ENCODE measurements at places on chromosomes 1 and 21.
A peak's percentile ranks its signal among the peaks of the same experiment; 100 is the strongest.

GRCh38 chr1:33005838-33006421, 30.8 kb downstream of the AK2 start:
- DNase-seq = no peak

DNA sequence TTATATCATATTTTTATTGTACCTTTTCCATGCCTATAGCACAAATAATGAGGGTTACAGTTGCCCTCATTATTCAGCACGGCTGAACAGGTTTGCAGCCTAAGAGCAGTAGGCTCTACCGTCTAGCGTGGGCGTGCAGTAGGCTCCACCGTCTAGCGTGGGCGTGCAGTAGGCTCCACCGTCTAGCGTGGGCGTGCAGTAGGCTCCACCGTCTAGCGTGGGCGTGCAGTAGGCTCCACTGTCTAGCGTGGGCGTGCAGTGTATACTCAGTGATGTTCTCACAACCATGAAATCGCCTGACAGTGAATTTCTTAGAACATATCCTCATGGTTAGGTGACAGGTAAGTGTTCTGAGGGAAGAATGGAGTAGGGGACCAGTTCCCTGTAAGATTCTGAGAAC, 84.9 kb downstream of the DYRK1A start:
- DNase-seq = no peak

- DNase-seq = peak; percentile 25
Observed at GRCh38 chr1:170494369-170494768, 37.6 kb upstream of the GORAB start.

GRCh38 chr1:91776068-91776794, 109.7 kb downstream of the TGFBR3 start:
- DNase-seq = no peak

DNA sequence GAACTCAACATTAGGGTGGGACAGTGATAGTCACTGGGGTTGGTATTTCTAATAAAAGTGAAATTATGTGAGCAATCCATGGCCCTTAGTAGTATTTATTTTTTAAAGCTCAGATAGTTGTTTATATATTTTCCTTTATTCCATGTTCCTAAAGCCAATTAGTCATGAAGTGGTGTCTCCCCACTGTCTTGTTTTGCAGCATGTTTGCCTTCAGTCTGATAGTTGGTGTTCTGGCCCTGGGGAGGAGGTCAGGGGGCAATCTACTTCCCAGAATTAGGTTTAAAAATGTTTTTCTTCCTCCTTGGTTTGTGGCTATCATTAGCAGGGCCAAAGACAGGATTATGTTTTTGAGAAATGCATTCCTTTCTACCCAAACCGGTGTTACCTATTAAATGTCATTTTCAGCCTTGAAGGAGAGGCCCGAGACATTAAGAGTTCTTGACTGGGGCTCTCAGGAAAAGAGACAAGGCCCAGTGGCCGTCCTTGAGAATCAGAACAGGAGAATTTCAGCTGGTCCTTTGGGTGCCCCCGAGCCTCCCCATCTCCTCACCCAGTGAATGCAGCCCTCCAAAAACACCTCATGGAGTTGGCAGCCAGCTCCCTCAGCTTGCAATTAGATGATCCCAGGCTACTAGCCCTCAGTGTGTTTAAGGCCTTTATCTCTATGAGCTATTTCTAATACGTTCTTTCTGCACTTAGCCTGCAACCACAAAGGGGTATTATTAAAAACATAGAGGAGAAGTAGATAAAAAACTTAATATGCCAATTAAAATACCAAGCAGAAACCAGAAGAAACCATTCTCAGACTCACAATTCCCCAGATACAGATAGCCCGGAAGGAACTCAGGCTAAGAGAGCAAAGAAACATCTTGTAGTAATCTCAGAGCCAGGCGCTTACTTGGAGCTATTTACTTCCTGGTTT, 71.3 kb upstream of the NGF start:
- DNase-seq = no peak

GRCh38 chr1:114353262-114353661, 157.7 kb downstream of the TRIM33 start:
- peak; percentile 88 for DNase-seq

GRCh38 chr1:234922987-234923386, 205.7 kb downstream of the TOMM20 start:
- DNase-seq = no peak

DNA sequence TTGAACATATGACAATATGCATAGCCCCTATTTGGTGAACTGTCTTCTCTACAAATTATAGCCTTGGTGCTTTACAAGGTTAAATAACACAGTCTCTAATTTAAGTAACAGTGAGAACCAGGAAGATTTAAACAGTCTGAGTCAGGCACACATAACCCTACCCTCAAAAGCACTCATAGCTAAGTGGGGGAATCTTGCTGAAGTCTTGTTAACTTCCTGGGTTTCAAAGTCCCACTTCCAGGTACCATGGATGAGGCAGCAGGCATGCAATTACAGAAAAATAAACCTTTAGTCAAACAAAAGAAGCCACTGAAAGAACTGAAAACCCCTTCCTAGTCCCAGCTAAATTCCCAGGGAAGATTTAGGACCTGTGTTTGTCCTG, 147.6 kb downstream of the PBX1 start:
- no peak for DNase-seq

DNA sequence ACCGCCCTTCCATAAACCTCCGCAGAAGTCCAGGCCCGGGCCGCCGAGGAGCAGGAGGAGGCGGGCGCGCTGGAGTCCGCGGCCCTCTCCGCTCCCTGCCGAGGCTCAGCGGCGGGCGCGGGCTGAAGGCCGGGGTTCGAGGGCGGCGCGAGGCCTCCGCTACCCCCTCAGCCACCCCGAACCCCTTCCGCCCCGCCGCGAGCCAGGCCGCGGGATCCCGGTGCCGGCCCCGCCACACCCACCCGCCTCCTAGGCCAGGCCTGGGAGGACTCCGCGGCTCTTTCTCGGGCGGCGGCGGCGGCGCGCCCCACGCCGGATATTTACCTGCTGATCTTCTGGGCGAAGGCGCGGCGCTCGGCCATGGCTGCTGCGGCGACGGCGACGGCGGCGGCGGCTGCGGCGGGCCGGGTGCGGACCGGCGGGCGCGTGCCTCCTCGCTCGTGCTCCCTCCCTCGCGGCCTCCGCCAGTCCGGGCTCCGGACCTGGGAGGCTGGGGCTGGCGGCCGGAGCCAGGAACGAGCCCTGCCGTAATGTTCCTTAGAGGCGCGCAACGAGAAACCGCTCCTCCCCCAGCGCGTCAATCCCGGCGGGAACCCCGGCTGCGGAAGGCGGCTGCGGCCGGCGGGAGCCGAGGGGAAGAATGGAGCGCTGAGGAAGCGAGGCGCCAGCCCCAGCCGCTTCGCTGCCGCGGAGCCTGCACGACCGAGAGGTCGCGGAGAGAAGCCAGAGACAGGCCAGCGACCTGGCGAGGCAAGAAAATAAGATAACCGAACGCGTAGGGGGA, at the start of gene DOCK7:
Gene DOCK7, minus strand, starts transcription at position 484 of the 784 bp plus-strand sequence. Its CDS starts 122 bp downstream, at position 362.
- DNase-seq = peak; percentile 53

DNA sequence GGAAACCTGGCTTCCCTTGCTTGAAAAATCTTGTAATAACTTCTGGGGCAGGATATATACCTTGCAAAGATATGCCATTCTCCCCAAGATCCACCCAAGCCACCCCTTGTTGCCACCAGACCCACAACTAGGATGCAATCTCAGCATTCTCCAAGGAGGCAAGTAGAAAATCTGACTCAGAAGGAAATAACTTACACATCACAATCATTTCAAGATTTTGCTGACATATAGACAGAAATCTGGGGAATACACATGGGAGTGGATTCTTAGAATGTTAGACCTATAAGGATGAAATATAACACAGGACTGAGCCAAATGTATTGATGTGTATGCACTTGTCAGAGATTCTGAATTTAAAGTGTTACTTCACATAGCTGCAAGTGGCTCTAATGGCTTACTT, 14.8 kb upstream of the ZDHHC18 start:
- DNase-seq = no peak

DNA sequence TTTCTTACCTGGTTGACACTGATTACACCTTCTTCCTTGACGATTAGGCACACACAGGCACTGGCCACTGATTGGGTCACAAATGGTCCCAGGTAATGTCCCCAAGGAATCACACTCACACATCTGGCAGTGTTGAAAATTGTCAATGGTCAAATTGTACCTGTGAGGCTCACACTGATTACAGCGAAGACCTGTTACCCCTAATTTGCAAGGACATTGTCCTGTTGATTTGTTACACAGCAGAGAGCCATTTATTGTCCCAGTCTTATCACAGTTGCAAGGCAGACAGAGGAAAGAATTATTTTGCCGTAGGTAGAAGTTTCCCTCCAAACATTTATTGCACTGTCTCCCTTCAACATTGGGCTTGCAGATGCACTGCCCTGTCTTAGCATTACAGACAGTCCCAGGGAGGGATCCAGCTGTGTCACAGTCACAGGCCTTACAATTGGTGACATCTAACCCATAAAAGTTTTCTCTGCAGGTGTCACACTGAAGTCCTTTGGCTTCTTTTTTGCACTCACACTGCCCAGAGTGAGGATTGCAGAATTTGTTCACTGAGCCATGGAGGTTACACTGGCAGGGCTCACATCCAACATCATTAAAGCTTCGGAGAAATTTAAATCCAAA, 176.6 kb downstream of the USH2A start:
- DNase-seq = no peak

GRCh38 chr1:7474786-7475502, 296.2 kb upstream of the VAMP3 start:
- no peak for DNase-seq

DNA sequence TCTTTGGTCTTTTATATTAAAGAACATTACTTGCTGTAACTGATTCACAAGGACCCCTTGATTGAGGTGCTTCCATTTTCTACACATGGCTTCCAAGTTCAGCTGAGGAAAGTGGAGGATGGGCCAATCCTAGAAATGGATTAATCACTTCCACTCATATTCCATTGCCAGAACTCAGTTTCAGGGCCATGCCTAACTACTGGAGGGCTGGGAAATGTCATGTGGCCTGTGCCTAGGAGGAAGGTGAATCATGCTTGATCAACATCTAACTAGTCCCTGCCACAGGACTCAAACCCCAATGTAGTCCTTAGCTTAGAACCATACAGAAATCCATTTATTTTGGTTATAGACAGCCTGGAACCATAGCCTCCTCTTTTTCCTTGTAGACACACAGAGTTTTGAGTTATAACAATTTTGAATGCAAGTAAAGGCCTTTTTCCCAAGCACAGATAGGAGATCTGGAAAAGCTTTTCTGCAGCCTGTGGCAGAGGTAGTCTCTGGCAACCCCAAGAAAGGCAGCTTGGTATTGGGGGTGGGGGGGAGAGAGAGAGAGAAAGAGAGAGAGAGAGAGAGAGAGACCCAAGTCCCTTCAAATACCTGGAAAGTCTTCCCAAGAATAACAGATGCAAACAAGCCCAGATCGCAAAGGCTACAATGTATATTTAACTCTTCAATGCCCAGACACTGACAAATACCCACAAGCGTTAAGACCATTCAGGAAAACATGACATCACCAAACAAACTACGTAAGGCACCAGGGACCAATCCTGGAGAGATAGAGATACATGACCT, 12.5 kb downstream of the MAST2 start:
- no peak for DNase-seq

DNA sequence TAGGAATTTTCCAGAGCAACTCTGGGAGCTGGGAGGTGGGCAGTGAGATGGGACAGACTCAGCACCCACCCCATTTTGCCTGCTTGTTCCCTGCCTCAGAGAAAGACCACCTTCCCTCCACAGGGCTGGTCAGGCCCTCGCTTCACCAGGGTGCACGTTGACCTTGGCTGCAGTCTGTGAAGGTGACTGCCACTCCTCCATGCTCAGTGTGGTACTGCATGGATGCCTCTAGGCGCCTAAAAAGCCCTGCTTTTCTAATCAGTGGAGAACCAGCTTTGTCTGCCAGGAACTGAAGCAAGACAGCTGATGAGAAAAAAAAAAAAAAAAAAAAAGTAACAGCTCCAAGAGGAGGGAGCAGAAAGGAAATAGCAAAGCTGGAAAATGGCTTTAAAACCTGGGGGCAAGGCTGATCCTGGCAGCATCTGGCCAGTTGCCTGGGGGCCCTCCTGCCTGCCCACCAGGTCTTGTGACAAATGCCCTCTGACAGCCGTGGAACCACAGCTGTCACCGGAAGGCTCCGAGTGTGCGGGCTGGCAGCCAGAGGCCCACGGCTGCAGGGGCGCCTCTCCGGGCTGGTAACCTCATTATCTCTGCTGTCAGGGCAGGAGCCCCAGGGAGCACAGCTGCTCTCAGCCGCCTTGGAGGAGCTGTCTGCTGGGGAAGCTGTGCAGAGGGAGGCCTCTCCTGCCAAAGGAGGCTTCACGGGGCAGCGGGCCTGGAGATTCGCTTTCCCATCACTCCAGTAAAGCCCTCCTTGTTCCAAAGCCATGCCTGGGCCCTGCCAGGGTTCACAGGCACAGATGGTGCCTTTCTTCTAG, 13.7 kb downstream of the KIAA1614 start:
- peak; percentile 92 for DNase-seq

GRCh38 chr1:36008546-36009197, 75.2 kb upstream of the TEKT2 start:
- no peak for DNase-seq

DNA sequence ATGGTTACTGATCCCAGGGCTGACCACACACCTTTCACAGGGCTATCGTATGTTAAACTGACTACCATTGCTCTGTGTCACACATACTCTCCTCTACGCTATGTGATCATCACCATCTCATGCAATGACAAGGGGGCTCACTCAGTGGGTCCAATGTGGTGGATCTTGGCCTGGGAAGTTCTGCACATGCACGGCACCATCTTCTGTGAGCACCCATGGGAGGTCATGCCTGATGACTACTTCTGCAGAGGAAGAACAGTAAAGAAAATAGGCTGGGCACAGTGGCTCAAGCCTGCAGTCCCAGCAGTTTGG, 60.0 kb upstream of the FOXD3 start:
- no peak for DNase-seq

DNA sequence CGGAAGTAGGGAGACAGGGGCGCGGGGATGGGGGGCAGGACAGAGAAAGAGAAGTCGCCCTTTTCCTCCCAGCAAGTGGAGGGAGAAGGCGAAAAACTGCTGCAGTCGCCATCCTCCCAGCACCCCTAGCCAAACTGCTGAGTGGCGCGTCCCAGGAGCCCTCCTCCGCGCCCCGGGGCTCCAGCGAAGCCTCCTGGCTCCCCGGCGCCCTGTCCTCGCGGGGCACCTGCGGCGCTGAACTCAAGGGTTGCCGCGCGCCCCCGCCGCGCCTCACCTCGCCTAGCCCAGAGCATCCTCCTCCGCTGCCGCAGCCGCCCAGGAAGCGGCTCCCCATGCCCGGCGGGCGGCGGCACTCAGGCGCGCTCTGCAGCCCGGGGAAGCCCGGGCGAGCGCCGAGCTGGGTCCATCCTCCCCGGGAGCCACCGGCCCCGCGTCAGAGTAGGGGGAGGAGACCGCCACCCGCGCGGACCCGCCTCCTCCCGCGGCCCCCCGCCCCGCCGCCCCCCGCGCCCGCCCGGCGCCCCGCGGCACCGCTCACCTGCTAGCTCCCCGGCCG, at the start of gene DAB1:
Gene DAB1, minus strand, starts transcription at position 405 of the 556 bp plus-strand sequence. CDS start 133,030 bp downstream, outside the sequence.
- DNase-seq = no peak

Measured in spinal cord (tissue), 10 donors.